ENCODE measurements at places on chromosomes 4 and X. TPM values are rescaled to one million over a fixed set of nuclear protein-coding genes. Genes with fewer than 3 reads are reported as not detected.
A peak's percentile ranks its signal among the peaks of the same experiment; 100 is the strongest.

GRCh38 chrX:110171442-110171841 is 146.4 kb downstream of the AMMECR1 start:
- H3K27ac ChIP-seq, result no peak overlapping the region
- H3K4me1 ChIP-seq, result peaks cover 16% of the 10 kb centered on the region
- H3K4me3 ChIP-seq, result no peak overlapping the region
- no peaks in the 10 kb centered on the region for H3K36me3 ChIP-seq
- H3K27me3 ChIP-seq, result peaks cover 3% of the 10 kb centered on the region
- DNase-seq, result no peak

Gene ZCCHC13
- not detected for total RNA-seq

Gene ATP1B4
- not detected for total RNA-seq

DNA sequence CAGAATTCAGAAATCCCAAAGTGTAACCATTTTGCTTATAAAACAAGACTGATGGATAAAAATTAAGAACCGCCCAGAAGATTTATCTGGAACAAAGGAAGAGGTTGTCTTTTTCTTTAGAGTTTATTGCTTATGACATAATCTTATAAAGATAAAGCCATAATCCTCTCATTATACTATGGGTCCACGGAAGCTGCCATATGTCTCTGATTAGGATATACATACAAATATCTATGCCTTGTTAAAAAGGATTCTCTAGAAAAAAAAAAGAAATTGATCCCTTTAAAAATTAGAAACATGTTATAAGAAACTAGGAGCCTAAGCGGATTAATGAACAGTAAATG is 70.5 kb downstream of the RELL1 start:
- no peaks in the 10 kb centered on the region for H3K4me1 ChIP-seq
- no peak overlapping the region for H3K4me3 ChIP-seq
- no peaks in the 10 kb centered on the region for H3K36me3 ChIP-seq
- no peak for DNase-seq
- no peaks in the 10 kb centered on the region for H3K27me3 ChIP-seq

DNA sequence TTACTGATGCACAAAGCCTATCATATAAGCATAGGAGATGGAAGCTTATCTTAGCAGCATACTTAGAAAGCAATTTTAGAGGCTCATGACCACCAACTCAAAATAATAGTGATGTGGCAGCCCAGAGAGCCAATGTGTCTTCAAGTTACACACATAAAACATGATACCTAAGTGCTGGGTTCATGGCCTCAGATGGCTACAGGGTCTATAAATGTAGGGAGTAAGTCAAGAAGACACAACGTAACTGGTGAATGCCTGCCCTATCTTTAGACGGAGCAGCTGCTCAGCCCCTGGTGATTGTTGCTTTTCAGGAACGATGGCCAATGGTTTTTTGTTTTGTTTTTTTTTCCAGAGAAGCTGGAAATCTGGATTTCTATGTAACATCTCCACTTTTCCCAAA is 42.8 kb downstream of the RNF150 start:
- no peak overlapping the region for H3K4me3 ChIP-seq
- no peak overlapping the region for H3K27ac ChIP-seq
- no peak for DNase-seq
- H3K4me1 ChIP-seq, result no peaks in the 10 kb centered on the region

GRCh38 chr4:149056615-149057014 is 614.4 kb upstream of the NR3C2 start:
- H3K4me3 ChIP-seq, result no peak overlapping the region
- no peaks in the 10 kb centered on the region for H3K4me1 ChIP-seq
- no peaks in the 10 kb centered on the region for H3K27me3 ChIP-seq
- no peaks in the 10 kb centered on the region for H3K36me3 ChIP-seq

- no peak overlapping the region for H3K4me3 ChIP-seq
- peak overlapping the region; percentile 59 for H3K27ac ChIP-seq
- H3K27me3 ChIP-seq, result peaks cover 3% of the 10 kb centered on the region
- H3K36me3 ChIP-seq, result no peaks in the 10 kb centered on the region
- peaks cover 18% of the 10 kb centered on the region for H3K4me1 ChIP-seq
These were observed 10.3 kb downstream of the SRPX2 start for GRCh38 chrX:100654261-100654660.

DNA sequence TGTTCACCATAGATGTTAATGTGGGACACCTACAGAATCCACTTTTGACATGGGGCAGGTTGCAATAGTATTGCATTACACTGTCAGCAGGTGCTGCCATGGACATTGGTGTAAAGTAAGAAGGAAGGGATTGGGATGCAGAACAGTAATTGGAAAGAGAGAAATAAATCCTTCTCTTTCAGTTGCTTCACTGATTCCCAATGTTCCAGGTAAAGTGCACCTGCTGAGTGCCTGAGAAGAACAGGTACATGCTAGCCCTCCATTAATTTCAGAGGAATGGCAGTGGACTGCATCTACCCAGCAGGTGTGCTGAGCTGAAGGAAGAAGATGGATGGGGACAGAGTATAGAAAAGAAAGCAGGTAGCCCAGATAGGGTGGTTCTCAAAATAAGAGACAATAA is 248.5 kb downstream of the TENM3 start:
- peak overlapping the region; percentile 60 for H3K27ac ChIP-seq
- no peaks in the 10 kb centered on the region for H3K36me3 ChIP-seq
- peak overlapping the region; percentile 56 for H3K4me3 ChIP-seq
- no peaks in the 10 kb centered on the region for H3K27me3 ChIP-seq
- no peak for DNase-seq
- no peaks in the 10 kb centered on the region for H3K4me1 ChIP-seq

Gene ETNPPL
- not detected for total RNA-seq

- no peak overlapping the region for H3K4me3 ChIP-seq
- no peak overlapping the region for H3K27ac ChIP-seq
- H3K36me3 ChIP-seq, result no peaks in the 10 kb centered on the region
- no peaks in the 10 kb centered on the region for H3K4me1 ChIP-seq
- H3K27me3 ChIP-seq, result no peaks in the 10 kb centered on the region
- no peak for DNase-seq
These were observed 261.3 kb downstream of the TENM3 start for GRCh38 chr4:182504463-182504862.

Gene PLXNA3
- total RNA-seq, result 15.9 TPM

Gene CTAG1A
- total RNA-seq, result not detected

GRCh38 chrX:118062048-118062789 is 54.4 kb downstream of the KLHL13 start:
- no peaks in the 10 kb centered on the region for H3K27me3 ChIP-seq
- no peak overlapping the region for H3K27ac ChIP-seq
- no peaks in the 10 kb centered on the region for H3K36me3 ChIP-seq
- DNase-seq, result no peak

Gene IL1RAPL1
- total RNA-seq, result 0.29 TPM

Gene SLC34A2
- not detected for total RNA-seq

- no peak overlapping the region for H3K27ac ChIP-seq
- no peaks in the 10 kb centered on the region for H3K27me3 ChIP-seq
- no peak overlapping the region for H3K4me3 ChIP-seq
These were observed 293.2 kb upstream of the EMCN start for GRCh38 chr4:100811046-100811445.

- H3K36me3 ChIP-seq, result no peaks in the 10 kb centered on the region
- peaks cover 17% of the 10 kb centered on the region for H3K27me3 ChIP-seq
- H3K4me1 ChIP-seq, result peaks cover 13% of the 10 kb centered on the region
- H3K4me3 ChIP-seq, result no peak overlapping the region
These were observed 33.3 kb upstream of the MAML3 start for GRCh38 chr4:140187316-140187695.

GRCh38 chr4:151418385-151418784 is 9.4 kb downstream of the FHIP1A start:
- peak overlapping the region; percentile 22 for H3K27ac ChIP-seq
- H3K4me3 ChIP-seq, result no peak overlapping the region
- H3K36me3 ChIP-seq, result no peaks in the 10 kb centered on the region
- peak; percentile 77 for DNase-seq

Gene ABCG2
- 0.59 TPM for total RNA-seq

GRCh38 chr4:6124386-6125102 is 75.8 kb downstream of the JAKMIP1 start:
- H3K27ac ChIP-seq, result no peak overlapping the region
- H3K27me3 ChIP-seq, result no peaks in the 10 kb centered on the region
- DNase-seq, result no peak

- H3K27me3 ChIP-seq, result peaks cover 4% of the 10 kb centered on the region
- no peak for DNase-seq
- H3K4me1 ChIP-seq, result no peaks in the 10 kb centered on the region
- no peaks in the 10 kb centered on the region for H3K36me3 ChIP-seq
- no peak overlapping the region for H3K4me3 ChIP-seq
- H3K27ac ChIP-seq, result no peak overlapping the region
These were observed 45.9 kb upstream of the PGRMC1 start for GRCh38 chrX:119190091-119190681.

- DNase-seq, result no peak
- no peaks in the 10 kb centered on the region for H3K27me3 ChIP-seq
- no peaks in the 10 kb centered on the region for H3K36me3 ChIP-seq
These were observed 35.9 kb downstream of the NAP1L5 start for GRCh38 chr4:88661739-88662138.

- H3K27ac ChIP-seq, result no peak within 1 kb of the TSS
- DNase-seq, result no peak
- H3K4me3 ChIP-seq, result no peak within 1 kb of the TSS
- no peaks in the 10 kb centered on the region for H3K4me1 ChIP-seq
- H3K36me3 ChIP-seq, result no peaks in the 10 kb centered on the region
These were observed at the start of gene CXorf65 for GRCh38 chrX:71106427-71106826. CXorf65 (minus strand) TSS chrX:71106740; CDS start chrX:71106556, 184 bp downstream.

Gene P2RY4
- total RNA-seq, result 0.29 TPM

GRCh38 chrX:84165711-84166110 is 22.3 kb downstream of the RPS6KA6 start:
- peaks cover 15% of the 10 kb centered on the region for H3K4me1 ChIP-seq
- H3K27me3 ChIP-seq, result no peaks in the 10 kb centered on the region
- peak overlapping the region; percentile 38 for H3K4me3 ChIP-seq
- DNase-seq, result no peak
- H3K36me3 ChIP-seq, result no peaks in the 10 kb centered on the region
- H3K27ac ChIP-seq, result peak overlapping the region; percentile 78

- H3K36me3 ChIP-seq, result no peaks in the 10 kb centered on the region
- H3K27ac ChIP-seq, result no peak overlapping the region
- DNase-seq, result no peak
- no peaks in the 10 kb centered on the region for H3K4me1 ChIP-seq
- H3K4me3 ChIP-seq, result no peak overlapping the region
These were observed 239.2 kb upstream of the DDX53 start for GRCh38 chrX:22760513-22761057.

- no peaks in the 10 kb centered on the region for H3K27me3 ChIP-seq
- no peak overlapping the region for H3K4me3 ChIP-seq
- H3K36me3 ChIP-seq, result no peaks in the 10 kb centered on the region
- H3K4me1 ChIP-seq, result peaks cover 45% of the 10 kb centered on the region
- H3K27ac ChIP-seq, result peak overlapping the region; percentile 57
These were observed 168.6 kb downstream of the NSUN7 start for GRCh38 chr4:40918330-40918729.

GRCh38 chrX:118632862-118633261 is 94.5 kb upstream of the IL13RA1 start:
- no peak overlapping the region for H3K4me3 ChIP-seq
- H3K27ac ChIP-seq, result no peak overlapping the region
- H3K4me1 ChIP-seq, result no peaks in the 10 kb centered on the region
- no peak for DNase-seq

DNA sequence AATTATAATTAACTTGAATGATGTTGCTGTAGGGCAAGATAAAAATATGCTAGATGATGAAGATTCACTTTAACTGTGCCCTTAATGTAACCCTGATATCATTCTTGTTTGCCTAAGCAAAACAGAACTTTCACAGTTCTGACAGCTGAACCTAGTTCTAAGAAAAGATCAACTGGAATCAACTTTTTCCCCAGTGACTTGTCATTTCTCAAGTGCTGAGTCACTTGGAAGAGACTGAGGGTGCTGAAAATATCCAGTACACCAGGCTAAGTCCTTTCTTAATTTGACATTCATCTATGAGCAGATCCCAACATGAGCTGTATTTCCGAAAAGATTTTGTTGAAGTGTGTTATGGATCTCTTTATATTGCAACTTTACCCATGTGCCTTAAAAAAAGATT is 140.4 kb downstream of the MID1IP1 start:
- DNase-seq, result no peak
- no peak overlapping the region for H3K27ac ChIP-seq
- H3K4me1 ChIP-seq, result no peaks in the 10 kb centered on the region
- peaks cover 4% of the 10 kb centered on the region for H3K27me3 ChIP-seq
- H3K36me3 ChIP-seq, result no peaks in the 10 kb centered on the region
- H3K4me3 ChIP-seq, result no peak overlapping the region

DNA sequence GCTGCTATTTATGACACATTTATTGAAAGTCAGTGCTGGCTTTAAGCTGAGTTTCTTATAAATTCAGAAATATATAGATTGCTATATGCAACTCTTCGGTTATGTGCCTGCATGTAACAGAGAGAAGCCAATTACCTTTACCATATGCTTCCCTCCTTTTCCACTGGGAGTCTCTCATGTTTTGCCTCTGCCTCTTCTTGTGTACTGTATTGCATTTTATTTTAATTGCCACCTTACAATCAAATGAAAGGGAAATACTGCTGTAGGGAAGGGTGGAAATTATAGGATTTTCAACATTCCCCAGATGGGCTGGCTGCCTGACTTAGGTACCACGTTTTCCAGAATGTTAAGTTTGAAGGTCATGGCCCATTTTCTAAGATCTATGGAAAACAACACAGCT is 655.4 kb upstream of the SLIT2 start:
- H3K36me3 ChIP-seq, result no peaks in the 10 kb centered on the region
- H3K4me1 ChIP-seq, result no peaks in the 10 kb centered on the region
- no peak for DNase-seq
- no peak overlapping the region for H3K4me3 ChIP-seq
- H3K27ac ChIP-seq, result no peak overlapping the region
- no peaks in the 10 kb centered on the region for H3K27me3 ChIP-seq

GRCh38 chr4:115428455-115428854 is 315.0 kb upstream of the NDST4 start:
- no peak overlapping the region for H3K27ac ChIP-seq
- H3K4me1 ChIP-seq, result no peaks in the 10 kb centered on the region

Gene ATG4A
- 9.1 TPM for total RNA-seq

Gene SOD3
- total RNA-seq, result 2.1 TPM

Gene PDHA1
- 26.4 TPM for total RNA-seq

- H3K4me3 ChIP-seq, result no peak overlapping the region
- H3K36me3 ChIP-seq, result peaks cover 16% of the 10 kb centered on the region
- H3K4me1 ChIP-seq, result peaks cover 29% of the 10 kb centered on the region
These were observed 4.3 kb upstream of the NAA15 start for GRCh38 chr4:139297001-139297410.

Gene MAGED2
- 207 TPM for total RNA-seq

Gene PUDP
- total RNA-seq, result 6.5 TPM

DNA sequence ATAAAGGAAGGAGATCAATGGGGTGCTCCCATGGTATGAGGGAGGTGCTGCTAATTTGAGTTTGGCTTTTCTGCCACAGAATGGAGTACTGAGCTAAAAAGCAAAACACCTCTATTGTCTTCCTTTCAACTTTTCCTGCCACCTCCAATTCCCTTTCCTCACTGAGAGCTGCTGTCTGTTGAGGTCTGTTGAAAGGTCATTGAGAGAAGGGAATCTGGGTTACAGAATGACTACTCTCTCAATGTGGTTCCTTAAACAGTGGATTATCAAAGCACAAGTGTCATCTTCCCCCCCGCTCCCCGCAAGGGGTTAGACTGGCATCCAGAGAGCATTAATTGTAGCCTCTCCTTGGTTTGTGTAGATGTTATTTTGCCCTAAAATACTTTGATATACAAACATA is 10.7 kb downstream of the USP9X start:
- no peak overlapping the region for H3K27ac ChIP-seq
- no peak for DNase-seq
- peaks cover 15% of the 10 kb centered on the region for H3K4me1 ChIP-seq
- peaks cover 4% of the 10 kb centered on the region for H3K27me3 ChIP-seq
- no peak overlapping the region for H3K4me3 ChIP-seq

Data from osteoblast (primary cell).